Activated CD8-positive, alpha-beta memory T cell treated with anti-CD3 and anti-CD28 coated beads, Interleukin-2, amount 10 ng/mL, durations not matched to agents 7 days and 5 days (primary cell): ENCODE measurements at places on chromosomes 4 and X. TPM values are rescaled to one million over a fixed set of nuclear protein-coding genes. Genes with fewer than 3 reads are reported as not detected.

ASB9 gene
- total RNA-seq, result 0.49 TPM

TIGD2 gene
- total RNA-seq, result 4.6 TPM

TMEM156 gene
- total RNA-seq, result 18.5 TPM

MAOB gene
- not detected for total RNA-seq

CD38 gene
- total RNA-seq, result 179 TPM

MAMLD1 gene
- 11.9 TPM for total RNA-seq

PRR32 gene
- total RNA-seq, result not detected

BTK gene
- 0.41 TPM for total RNA-seq

SPANXA2 gene
- not detected for total RNA-seq
